ENCODE measurements at places on chromosomes 1 and 21.

GRCh38 chr1:155942578-155943141, 1.2 kb downstream of the RXFP4 start:
- DNase-seq: no peak

DNA sequence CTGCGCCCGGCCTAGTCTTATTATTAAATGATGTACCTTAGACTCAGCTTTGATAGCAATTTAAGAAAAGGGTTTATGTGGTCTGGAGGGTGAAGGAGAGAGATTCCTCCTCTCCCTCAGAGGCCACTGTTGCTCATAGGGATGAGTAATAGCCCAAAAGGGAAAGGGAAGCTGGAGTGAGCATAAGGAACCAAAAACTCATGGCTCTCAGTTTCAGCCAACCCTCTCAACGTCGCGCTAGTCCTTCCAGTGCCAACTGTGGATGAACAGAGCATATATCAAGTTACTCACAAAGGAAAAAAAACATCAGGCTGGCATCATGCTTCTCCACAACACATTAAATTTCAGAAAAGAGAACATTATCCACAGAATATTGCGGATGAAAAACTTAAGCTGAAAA, 8.3 kb upstream of the GPR89B start:
- no peak for DNase-seq

GRCh38 chr1:46749404-46749803, 30.5 kb upstream of the EFCAB14 start:
- DNase-seq: no peak

DNA sequence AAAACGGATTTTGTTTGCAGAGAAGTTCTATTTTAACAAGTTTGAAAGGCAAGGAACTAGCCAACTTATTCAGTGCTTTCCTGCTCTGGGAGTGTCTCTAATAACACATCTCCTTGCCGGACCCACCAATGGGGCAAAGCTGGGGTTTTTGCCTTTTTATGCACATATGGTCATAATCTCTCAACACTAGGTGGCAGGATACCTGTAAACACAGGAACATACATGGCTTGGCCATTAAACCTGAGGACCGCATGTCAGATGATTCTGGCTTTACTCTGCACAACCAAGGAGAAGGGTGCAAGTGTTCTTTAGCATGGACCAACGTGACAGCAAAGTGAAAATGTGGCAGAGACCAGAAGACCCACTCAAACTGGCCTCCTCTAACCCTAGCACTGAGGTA, 4.9 kb downstream of the TMEM9 start:
- no peak for DNase-seq

DNA sequence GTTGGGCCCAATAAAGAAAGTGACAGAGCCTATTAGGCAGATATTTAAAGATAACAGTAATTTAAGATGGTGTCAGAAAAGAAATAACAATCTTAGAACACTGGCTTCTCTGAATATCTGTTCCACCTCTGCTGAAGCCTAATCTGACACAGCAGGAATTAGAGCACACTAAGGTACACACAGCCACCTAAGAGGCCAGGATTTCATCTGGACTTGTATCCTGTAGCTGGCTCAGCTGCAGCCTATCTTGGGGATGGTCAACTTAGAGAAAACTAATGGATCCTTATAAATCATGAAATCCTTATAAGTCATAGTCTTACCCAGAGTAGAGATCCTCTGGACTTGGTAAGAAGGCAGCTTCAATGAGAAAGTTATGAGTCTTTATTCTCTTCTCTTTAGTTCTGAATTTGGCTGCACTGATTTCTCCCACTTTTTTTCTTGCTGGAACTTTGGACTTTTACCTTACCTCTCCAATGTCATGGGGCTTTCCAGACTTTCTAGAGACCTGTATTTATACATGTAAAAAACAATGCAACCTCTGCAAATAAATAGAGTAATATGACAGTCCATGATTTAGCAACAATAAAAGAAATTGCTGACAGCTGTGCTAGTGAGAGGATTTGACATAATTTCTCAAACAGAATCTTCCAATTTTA, at the start of gene GBP7:
Gene GBP7, minus strand, starts transcription at position 403 of the 656 bp plus-strand sequence. CDS start 4,068 bp downstream, outside the sequence.
- DNase-seq: no peak

- no peak for DNase-seq
Observed at GRCh38 chr1:236089046-236089773, 24.3 kb upstream of the NID1 start.

- no peak for DNase-seq
Observed at GRCh38 chr1:156680056-156680455, 2.8 kb upstream of the NES start.

DNA sequence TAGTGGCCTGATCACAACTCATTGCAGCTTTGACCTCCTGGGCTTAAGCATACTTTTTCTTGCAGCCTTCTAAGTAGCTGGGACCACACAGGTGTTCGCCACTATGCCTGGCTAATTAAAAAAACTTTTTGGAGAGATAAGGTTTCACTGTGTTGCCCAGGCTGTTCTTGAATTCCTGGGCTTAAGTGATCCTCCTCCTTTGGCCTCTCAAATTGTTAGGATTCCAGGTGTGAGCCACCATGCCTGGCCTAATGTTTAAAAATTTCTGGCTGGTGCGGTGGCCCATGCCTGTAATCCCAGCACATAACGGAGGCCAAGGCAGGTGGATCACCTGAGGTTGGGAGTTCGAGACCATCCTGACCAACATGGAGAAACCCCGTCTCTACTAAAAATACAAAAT, 24.4 kb downstream of the YTHDF2 start:
- DNase-seq: no peak

- DNase-seq: no peak
Observed at GRCh38 chr1:17109892-17110554, 9.2 kb downstream of the PADI2 start.

DNA sequence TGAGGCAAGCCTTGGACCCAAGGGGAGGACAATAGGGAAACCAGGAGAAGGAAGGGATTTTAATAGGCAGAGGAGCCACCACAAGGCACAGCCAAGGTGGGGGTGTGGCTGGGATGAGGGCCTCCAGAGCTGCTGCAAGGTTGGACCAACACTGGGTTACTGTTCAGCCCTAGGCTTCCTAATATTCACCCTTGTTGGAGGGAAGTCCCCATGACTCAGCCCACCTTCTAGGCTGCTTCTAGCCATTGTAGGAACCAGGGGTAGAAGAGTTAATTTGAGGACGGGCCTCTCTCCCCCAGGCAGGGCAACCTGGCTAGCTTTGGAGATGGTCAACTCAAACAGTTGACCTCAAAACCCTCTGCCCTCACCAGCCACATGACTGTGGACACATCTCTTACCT, 59.5 kb downstream of the KCNN3 start:
- DNase-seq: no peak

- DNase-seq: no peak
Observed at GRCh38 chr1:165884009-165884689, 56.7 kb downstream of the UCK2 start.
